Left lung (tissue), 14 donors: ENCODE measurements at places on chromosomes 11 and 22. TPM values are rescaled to one million over a fixed set of nuclear protein-coding genes. Genes with fewer than 3 reads are reported as not detected.

GRCh38 chr11:43376594-43376993 lies 17.9 kb downstream of the TTC17 start:
- no peak for DNase-seq

GRCh38 chr11:1757861-1758610 lies 5.7 kb downstream of the CTSD start:
- DNase-seq: peak; percentile 65

DNA sequence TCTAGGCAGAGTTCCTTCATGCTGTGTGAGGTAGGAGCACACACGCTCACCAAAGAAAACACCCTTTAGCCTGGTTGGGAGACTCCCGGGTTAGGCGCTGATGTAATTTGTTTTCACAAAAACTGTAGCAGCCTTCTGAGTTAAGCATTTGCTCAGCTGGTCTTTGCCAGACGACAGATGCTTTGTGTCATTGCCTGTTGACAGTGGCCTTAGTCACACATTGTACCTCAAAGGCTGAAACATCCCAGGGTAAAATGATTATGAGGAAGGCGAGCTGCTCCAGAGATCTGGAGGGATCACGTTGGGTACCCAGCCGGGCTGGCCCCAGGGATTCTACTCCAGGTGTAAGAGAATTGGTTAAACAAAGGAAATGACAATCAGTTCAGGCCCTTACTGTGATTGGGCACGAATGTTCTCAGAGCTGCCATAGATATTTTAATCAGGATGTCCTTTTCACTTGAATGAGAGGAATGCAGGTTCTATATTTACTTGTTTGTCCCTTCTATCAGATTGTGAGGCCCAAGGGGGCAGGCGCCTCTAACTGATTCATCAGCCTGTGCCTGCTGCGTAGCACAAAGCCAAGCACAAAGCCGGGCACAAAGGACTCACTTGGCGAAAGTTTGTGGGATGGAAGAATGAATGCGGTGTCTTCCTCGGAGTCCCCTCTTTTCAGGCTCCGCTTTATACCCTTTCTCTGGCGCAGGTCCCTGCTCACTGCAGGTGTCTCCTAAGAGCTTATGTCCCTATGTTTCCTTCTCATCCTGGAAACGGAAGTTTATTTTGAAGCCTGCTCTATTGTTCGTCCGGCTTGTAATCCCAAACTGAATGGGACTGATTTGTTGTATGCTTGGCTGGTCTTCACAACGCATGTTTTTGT lies 47.1 kb downstream of the ADM start:
- DNase-seq: no peak

GRCh38 chr22:20805972-20806471 lies 32.1 kb downstream of the SERPIND1 start:
- no peak for DNase-seq

KRTAP5-7 gene
- polyA plus RNA-seq: not detected

- no peak for DNase-seq
These were observed 22.1 kb downstream of the CD6 start for GRCh38 chr11:60993615-60994014.

- DNase-seq: no peak
These were observed 625.1 kb upstream of the ANO5 start for GRCh38 chr11:21567645-21568290.

GRCh38 chr11:114049050-114049449 lies 10.5 kb upstream of the ZBTB16 start:
- DNase-seq: no peak

GRCh38 chr11:47389577-47390421 lies 11.5 kb upstream of the SPI1 start:
- DNase-seq: no peak

DNA sequence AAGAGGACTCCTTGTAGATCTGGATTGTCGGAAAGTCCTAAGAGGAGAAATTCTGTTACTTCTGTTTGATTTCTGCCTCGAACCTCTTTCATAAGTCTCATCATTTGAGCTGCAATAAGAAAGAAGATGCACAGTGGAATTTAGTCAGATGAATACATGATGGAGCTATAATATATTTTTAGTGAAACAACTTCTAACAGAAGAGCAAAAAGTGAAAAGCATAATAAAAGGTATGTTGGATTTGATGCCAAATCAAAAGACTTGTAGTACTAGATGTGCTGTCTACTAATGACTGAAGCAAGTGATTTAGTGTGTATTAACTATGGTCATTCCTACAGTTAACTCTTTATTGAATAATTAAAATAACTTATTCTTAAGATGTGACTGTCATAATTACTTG lies at the start of gene OR5AP2:
Gene OR5AP2 (minus strand): TSS at position 101 of the 400 bp plus-strand sequence. CDS start 0 bp downstream, at position 101.
- DNase-seq: no peak

- DNase-seq: peak; percentile 42
These were observed 68.5 kb upstream of the PPARA start for GRCh38 chr22:46081831-46082210.

DNA sequence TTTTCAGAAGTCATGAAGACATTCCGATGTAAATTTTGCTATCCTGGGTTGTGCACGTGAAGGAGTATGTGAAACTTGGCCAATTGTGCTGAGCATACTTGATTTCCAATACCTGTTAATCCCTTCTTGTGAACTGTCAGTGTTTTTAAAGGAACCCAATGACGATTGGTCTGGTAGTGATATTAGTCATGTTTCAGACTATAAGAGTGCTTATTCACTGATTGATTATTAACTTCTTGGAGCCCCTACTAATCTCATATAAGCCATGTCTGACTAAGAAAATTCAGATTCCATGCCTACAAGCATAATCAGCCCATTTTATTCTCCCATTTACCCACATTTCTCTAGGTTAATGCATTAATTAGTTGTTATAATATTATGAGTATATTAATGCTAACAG lies 330.8 kb upstream of the MTNR1B start:
- DNase-seq: no peak

- DNase-seq: peak; percentile 72
These were observed 55.3 kb upstream of the FBXO3 start for GRCh38 chr11:33829430-33830141.

KDM2A gene
- polyA plus RNA-seq: 82.6 TPM
